ENCODE measurements at places on chromosomes 3 and 15.

DNA sequence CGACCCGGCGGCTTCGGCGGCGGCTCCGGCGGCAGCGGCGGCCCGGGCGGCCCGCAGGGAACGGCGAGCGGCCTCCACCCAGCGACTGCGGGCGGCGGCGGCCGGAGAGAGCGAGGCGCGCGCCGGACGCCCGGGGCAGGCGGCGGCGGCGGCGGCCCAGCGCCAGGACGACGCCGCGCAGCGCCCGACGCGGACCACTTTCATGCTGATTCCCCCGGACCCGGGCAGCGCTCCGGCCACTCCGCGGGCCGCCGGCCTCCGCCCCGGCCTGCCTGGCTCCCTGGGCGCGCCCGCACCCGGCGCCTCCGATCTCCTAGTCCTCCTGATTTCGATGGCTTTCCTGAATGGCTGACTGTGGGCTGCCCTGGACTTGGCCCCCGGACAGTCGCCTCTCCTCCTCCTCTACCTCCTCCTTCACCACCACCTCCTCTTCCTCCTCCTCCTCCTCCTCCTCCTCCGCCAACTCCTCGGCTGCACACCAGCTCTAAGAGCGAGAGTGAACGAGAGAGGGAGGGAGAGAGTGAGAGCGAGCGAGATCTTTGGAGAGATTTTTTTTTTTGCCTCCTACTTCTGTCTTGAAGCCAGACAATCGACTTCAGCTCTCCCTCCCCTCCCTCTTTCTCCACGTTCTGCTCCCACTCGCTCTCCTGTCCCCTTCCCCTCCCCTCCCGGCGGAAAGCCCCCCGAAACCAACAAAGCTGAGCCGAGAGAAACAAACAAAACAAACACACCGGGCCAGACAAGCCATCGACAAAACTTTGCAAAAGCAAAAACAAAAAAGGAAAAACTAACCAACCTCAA lies 844 bp downstream of the NR2F2 start:
- no peak for DNase-seq

DNA sequence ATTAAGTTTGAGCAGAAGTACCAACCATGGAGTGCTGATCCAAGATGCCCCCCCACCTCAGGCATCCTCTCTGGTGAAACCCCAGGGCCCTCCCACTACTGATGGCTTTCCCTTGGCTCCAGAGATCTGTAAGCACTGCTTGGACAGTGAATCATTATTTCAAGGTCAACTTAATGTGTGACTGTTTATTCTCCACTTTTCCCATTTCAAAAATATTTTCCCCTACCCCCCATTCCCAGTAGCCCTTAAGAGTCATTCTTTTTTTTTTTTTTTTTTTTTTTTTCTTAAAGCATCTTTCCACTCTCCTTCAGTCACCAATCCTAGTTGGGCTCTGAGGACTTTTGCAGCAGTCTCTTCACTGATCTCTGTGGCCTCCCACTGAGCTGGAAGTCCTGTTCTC lies 82.6 kb downstream of the PCCB start:
- no peak for DNase-seq

GRCh38 chr3:151841801-151842200 lies 27.9 kb downstream of the AADAC start:
- no peak for DNase-seq

DNA sequence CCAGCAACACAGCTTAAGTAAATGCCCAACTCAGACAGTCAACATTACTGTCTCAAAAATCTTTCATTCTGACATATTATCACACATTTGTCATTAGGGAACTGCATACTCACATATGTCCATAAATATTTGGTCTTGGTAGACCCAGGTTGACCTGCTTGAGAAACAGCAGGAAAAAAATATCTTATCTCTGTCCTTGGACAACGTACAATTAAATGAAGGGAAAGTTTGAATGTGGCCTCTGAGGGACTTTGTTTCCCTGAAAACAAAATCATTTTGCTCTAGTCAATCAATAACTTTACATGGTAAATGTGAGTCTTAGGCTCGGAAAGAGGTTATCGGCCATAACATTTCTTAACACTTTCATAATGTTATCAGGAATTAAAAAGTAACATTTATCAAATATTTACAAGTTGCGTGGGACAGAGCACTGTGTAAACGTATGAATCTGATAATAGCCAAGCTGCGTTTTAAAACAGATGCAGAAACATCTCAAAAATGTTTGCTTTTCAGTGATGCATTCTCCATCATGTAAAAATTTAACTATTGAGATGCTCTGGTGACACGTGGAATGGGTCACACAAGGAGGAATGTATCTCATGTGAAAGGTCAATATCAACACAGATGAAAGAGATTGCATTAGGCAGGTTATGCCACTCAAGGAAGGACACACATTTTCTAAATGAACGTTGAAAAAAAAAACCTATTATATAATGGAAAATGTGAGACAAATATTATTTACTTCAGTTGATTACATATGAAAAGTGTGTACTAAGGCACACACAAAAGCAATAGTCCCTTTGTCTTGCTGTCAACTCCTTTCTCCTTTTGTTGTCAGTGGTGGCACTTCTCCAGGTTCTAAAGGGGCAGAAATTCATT lies 304.4 kb downstream of the WDR72 start:
- DNase-seq, result no peak

GRCh38 chr3:126049289-126050049 lies 34.5 kb downstream of the SLC41A3 start:
- no peak for DNase-seq

GRCh38 chr3:141103503-141103902 lies 52.4 kb downstream of the SPSB4 start:
- DNase-seq, result no peak

- no peak for DNase-seq
These were observed 54.3 kb upstream of the SGO1 start for GRCh38 chr3:20240154-20240883.

DNA sequence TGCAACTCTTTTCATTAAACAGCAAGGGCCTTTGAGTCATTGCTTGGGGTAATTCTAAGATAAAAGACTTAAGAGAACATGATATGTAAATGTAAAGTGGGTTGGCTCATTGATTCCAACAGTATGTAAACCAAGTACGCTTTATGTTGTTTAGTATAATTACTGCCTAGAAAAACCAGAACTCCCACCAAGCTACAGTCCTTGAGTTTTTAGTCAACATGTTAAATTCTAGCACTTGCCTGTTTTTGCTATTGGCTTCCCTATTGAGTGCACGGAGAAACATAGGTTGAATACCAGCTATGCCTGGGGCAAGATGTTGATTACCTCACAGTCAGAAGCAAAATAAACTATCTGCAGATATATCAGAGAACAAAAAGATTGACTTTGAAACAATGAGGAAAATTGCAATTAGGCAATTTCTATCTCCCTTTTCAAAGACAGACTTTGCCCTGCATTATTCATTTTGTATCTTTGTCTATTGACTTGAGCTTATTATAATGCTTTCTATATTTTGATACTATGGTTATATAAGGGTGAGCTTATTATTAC lies 179.3 kb downstream of the ZPLD1 start:
- DNase-seq, result no peak

DNA sequence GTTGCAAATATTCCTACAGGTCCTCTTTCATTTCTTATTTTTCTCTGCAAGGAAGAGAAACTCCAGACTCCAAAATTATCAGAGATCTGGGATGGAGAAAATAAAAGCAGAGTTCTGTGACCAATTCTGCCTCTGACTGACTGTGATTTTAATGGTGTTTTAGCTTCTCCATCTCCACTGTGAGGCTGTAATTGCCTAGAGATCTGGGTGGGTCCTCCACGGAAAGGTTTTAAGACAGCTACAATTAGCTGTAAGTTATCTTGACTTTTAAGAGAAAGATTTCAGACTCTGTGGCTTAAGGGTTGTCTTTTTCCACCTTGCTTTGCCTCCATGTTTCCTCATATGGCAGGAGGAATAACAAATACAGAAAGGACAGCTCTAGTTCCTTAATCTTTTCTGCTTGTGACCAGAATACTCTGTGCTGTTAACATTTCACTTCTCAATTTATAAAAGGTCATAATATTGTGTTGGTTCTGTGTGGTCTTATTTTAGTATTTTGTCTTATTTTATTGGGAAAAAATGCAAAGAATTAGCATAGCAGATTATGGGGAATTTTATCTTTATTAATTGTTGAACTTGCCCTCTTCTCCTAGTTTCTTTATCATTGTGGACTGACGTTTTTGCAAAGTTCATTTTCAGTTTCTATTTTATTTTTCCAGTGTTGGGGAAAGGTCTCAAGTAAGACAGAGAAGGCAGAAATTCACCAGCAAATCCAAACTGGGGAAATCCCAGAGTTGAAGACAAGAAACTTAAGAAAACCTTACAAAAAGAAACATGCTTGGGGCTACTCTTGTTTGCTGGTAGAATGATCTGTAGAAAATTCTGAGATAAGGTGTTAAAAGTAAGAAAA lies 157.9 kb downstream of the RAP2B start:
- DNase-seq, result no peak

DNA sequence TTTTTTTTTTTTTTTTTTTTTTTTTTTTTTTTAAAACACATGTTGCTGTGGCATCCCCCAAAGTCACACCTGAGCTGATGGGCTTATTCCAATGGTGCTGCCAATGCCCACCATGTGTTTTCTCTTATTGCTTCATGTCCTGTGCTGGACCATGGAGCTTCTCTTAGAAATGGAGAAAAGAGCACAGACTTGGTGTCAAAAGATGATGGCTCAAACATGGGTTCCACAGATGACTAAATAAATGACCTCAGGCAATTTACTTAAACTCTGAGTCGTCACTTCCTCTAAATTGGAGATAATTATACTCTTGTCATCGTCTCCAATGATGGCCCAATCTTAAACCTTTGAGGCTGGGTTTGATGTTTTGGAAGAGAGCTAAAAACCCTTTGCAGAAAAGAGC lies 28.1 kb downstream of the CHST2 start:
- no peak for DNase-seq

DNA sequence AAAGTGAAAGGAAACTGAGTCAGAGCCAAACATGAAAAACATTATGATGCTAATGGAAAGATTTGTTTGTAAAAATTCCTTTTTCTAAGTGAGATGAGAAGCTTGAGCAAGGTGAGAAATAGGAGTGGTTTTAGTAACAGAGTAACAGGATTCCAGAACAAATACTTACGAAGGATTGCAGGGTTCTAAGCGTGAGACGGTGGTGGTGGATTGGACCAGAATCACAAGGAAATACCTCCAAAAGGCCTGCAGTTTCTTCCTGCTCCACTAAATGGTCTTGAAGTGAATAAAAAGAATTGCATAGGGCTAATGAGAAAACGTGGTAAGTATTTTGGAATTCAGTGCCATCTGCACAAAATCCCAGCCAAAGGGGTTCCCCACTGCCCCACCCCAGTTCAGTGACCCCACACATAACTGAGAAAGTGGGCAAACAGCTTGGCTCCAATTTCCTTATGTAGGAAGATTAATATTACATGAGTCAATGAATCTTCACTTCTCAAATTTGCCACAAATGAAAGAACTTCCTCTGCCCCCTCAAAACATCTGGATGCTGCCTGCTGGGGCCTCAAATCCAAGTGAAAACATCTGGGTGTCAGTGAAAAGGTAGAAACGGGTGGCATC lies 283.8 kb upstream of the NR2F2 start:
- DNase-seq, result no peak

- no peak for DNase-seq
These were observed 199.9 kb downstream of the VGLL3 start for GRCh38 chr3:86790884-86791549.

GRCh38 chr15:48541341-48542278 lies 103.9 kb downstream of the FBN1 start:
- no peak for DNase-seq

DNA sequence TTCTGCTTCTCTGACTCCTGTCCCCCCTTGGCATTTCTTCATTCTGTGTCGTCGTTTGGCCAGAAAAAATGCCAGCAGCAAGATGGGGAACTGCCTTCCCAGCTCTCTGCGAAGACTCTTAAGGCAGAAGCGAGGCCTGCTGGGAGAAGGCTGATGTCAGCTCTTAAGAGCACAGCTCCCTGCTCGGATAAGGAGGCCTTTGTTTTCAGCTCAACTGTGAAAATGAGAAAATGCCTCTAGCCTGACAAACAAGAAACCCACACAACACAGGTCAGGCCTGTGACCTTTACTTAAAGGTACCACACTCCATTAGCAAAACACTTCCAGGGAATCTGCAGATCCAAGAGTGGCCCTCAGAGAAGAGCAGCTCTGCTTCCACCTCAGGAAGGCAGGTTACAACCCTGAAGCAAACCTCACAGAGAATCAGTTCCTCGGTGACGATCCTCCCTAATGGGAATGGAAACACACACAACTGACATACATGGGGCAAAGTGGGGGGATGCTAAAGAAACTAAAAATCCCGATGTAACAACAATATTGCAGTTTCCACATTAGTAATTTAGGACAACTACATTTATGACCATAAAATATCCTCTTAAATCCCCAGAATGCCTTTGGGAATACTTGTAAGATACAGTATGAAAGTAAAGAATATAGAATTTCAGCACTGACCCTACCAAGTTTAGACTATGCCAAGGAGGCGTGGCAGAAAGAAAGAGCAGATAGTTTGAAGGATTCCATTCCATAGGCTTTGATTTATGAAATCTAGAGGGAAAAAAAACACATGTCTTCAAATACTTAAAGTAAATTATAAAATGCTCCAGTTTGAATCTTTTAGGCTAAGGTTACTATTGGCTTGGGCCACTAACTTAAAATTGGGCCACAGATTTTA lies 52.1 kb downstream of the VGLL4 start:
- DNase-seq, result no peak

GRCh38 chr3:126399351-126399735 lies 4.6 kb downstream of the CFAP100 start:
- DNase-seq, result no peak

DNA sequence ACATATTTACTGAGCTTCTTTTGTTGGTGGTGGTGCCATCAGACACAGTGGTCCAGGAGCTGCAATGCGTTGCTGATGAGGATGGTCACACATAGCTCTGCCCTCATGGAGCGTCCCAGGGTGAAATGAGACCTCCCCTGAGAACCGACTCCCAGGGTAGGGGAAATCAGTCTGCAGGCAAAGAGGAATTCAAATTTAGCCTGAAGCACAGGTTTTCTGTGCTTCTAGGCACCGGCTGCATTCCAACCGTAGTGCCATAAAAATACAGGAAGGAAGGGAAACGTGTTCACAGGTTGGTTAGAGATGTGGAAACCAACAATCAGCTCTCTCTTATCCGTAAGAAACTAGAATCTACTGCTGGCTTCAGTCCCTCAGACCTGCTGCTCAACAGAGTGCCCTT lies 19.2 kb downstream of the SMAD3 start:
- no peak for DNase-seq

DNA sequence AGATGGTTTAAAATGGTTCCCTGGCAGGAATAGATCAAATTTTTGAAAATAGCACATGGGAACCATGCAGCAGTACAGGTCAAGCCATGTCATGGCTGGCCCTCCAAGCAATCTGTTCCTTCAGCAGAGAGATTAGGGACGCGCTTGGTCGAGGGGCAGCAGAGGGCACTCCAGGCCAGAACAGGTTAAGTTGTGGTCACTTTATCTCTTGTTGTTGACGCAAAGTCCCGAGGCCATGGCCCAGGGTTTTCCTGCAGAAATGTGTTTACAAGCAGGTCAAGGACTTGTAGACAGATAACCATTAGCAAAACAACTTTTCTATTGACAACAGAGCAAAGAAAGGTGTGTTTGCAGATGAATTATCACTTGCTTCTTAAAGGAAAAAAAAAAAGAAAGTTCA lies 570.0 kb upstream of the NR2F2 start:
- DNase-seq, result no peak
